ENCODE measurements at places on chromosomes 7 and 10.

DNA sequence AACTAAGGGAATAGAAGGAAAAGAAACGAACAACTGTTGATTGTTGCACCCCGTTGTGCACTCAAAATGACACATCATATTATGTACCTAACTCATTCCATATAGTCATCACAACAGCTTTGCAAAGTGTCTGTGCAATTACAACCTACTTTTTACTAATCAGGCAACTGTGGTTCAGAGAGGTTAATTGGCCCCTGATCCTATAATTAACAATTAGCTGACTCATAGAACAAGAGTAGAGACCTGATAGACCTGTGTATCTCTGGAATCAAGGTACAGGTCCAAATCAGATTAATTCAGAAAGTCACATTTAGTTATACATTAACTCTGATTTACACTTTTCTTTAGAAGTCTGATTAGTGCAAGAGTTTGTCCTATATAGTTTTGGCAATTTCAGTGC is 122.5 kb upstream of the CDK13 start:
- DNase-seq: peak; percentile 20

GRCh38 chr10:43251419-43252165 is 15.3 kb downstream of the RASGEF1A start:
- DNase-seq: no peak

- DNase-seq: peak; percentile 67
These were observed 23.1 kb upstream of the ST7 start for GRCh38 chr7:116929914-116930913.

GRCh38 chr7:136919820-136920219 is 51.4 kb downstream of the CHRM2 start:
- no peak for DNase-seq

- no peak for DNase-seq
These were observed 155.3 kb upstream of the FRMD4A start for GRCh38 chr10:14485986-14486385.

DNA sequence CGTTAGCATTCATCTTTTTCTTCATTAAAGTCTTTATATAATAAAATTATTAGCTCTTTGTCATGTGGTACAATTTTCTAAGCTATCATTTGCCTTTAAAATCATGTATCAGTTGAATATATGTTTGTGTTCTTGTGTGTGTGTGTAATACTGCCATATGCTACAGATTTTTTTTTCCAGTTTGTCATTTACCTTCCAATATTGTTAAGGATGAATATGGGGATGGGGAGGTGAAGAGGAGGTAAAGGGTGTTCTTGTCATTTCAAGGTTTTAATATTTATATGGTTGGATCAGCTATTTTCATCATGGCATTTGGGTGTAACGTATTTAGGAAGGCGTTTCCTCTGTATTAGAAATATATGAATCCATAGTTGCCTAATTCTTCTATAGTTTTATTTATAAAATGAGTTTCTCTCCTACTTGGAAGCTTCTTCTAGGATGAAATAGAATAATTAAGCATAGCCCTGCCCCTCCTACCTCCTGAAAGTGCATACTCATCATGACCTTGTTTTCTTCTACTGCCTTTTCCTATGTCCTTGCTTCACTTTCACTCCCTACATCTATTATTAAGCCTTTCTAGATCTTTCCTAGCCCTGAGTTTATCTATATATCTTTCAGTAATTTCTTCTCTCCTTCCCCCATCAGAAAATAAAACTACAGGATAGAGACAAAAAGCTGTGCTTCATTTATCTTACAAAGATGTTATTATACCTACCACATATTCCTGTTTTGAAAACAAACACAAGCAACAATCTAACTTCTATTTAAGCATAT is 25.1 kb downstream of the RAB18 start:
- DNase-seq: no peak

DNA sequence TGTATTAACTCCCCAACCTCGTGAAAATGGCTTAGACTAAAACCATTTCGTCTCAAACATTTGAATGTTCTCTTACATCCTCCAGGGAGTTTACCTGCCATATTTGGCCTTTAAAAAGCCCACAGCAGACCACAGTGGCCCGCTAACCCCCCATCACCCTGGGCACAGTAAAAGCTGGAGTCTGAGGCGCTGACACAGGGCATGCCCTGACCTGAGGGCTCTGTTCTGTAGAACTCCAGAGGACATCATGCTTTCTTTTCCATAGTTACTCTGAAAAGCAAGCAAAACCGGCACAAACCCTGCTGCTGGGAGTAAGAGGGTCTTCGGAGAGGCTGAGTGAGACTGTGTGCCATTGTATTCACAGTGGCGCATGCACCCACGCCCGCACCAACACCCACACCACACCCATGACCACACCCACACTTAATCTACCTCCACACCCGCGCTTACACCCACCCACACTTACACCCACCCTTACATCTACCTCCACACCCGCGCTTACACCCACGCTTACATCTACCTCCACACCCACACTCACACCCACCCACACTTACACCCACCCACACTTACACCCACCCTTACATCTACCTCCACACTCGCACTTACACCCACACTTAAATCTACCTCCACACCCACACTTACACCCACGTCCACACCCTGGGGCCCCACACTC is 32.1 kb downstream of the LRRC27 start:
- no peak for DNase-seq

Data from NCI-H1105 treated with DMSO at 0.1 percent for 48 hours (cell line).